IgD-negative memory B cell (primary cell): ENCODE measurements at places on chromosomes 4 and X. TPM values are rescaled to one million over a fixed set of nuclear protein-coding genes. Genes with fewer than 3 reads are reported as not detected.

BEX5 gene
- polyA plus RNA-seq = 2.0 TPM

INTU gene
- polyA plus RNA-seq = 0.11 TPM

GPR50 gene
- not detected for polyA plus RNA-seq

RRAGB gene
- polyA plus RNA-seq = 16.0 TPM

NWD2 gene
- not detected for polyA plus RNA-seq

NDST3 gene
- not detected for polyA plus RNA-seq

FSTL5 gene
- polyA plus RNA-seq = not detected

ETDB gene
- polyA plus RNA-seq = not detected

CDKL2 gene
- polyA plus RNA-seq = not detected

RBM46 gene
- not detected for polyA plus RNA-seq

P2RY4 gene
- polyA plus RNA-seq = not detected

STPG2 gene
- polyA plus RNA-seq = 0.18 TPM

NUDT6 gene
- 2.6 TPM for polyA plus RNA-seq
